ENCODE measurements at places on chromosomes 7 and 10.

DNA sequence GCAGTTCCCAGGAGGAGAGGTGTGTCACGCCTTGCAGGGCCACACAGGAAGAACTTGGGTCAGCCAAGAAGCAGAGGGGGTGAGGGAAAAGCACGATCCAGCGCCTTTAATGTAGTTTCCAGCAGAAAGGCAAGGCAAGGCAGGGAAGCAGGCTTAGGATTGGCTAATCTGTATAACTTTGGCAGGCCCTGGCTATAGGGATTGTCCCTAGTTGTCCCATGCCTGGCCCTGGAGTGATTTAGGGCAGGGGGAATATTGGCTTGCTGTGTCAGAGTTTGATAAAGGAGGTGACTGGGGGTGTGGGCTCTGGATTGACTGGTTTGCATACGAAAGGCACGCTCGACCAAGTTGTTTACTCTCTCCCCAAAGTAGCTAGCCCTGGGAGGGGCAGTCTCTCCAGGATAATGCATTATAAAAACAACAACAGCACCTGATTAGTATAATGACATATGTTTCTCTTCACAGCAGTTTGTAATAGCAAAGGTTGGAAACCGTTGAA, 44.5 kb downstream of the RBM28 start:
- no peak for DNase-seq

GRCh38 chr7:115572111-115572510, 458.5 kb downstream of the TFEC start:
- DNase-seq, result no peak

- DNase-seq, result peak; percentile 30
Observed at GRCh38 chr7:129376778-129377700, 57.2 kb upstream of the STRIP2 start.

- no peak for DNase-seq
Observed at GRCh38 chr10:91238191-91238590, 17.7 kb downstream of the PCGF5 start.

DNA sequence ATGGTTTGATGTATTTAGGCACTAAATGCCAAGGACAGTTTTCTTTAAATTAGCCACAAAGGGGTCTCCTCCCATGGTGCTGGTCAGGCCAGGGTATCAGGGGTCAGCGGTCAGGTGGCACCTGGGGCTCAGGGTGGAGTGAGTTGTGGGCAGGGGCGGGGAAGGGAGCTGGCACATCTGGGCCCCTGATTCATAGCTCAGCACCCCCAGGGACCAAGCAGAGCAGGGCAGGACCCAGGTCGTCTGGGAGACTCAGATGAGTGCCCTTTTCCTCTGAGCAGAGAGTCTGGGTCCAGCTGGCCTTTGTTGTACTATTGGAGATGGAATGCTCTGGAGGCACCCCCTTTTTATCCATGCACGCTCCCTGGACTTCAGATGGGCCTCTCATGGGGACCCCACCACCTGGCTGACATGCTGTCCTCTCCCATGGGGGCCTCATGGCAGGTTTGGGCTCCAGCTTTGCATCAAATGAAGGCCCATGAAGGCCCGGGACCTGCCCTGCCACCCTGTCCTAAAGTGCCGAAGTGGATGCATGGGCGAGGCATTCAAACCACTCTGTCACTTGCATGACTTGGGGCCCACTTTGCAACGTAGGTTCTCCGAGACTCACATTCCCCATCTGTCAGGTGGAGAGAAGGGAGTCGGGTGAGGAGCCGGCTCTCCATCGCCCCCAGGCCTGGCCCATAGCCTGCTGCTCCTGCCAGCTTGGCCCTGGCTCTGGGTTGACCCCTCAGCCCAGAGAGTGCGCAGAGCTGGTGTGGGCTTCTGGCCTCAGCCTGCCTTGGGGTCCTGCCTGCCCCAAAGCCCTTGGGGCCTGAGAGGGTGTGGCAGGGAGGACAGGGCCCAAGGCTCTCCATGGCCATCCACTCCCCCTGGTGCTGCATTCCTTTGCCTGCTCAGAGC, 66.4 kb downstream of the RAMP3 start:
- no peak for DNase-seq

DNA sequence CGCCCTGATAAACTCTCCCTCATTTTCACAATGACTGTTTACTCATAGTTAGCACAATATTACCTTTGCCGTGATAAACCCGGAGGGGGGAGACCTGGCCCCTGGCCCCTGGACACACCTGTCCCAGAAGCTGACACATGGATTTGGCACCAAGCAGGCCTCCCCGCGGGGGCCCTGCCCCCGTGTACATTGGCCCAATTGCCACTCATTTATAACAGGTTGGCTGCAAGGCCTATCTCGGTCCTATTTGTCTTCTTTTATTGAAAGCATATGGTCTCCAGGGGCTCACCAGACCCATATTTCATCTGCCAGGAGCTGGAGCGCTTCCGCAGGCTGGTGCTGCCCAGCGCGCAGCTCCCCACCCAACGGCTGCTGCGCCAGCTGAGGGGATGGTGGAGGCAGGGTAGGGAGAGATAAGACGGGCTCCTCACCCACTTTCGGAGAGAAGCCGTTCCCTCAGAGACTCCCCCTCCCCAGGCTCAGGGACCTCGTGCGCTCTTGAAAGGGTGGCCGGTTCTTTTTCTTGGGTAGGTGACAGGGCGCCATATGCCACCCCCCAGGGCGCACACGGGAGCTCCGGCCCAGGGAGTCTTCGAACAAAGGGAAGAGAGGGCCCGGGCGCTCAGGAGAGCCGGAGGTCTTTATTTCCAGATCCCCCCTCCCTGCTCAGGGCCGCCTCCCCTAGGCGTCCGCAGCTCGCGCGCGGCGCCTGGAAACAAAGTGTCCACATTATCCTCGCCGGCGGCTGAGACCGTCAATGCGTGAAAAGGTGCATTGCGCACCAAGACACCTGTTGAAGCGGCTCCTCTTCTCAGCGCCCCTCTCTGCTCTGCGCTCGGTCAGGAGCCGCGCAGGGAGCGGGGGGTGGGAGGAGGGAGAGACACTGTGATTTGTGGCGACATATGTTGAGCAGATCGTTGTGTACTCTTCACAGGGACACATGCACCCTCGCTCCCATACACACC, 4.3 kb upstream of the NEUROG3 start:
- DNase-seq, result no peak

DNA sequence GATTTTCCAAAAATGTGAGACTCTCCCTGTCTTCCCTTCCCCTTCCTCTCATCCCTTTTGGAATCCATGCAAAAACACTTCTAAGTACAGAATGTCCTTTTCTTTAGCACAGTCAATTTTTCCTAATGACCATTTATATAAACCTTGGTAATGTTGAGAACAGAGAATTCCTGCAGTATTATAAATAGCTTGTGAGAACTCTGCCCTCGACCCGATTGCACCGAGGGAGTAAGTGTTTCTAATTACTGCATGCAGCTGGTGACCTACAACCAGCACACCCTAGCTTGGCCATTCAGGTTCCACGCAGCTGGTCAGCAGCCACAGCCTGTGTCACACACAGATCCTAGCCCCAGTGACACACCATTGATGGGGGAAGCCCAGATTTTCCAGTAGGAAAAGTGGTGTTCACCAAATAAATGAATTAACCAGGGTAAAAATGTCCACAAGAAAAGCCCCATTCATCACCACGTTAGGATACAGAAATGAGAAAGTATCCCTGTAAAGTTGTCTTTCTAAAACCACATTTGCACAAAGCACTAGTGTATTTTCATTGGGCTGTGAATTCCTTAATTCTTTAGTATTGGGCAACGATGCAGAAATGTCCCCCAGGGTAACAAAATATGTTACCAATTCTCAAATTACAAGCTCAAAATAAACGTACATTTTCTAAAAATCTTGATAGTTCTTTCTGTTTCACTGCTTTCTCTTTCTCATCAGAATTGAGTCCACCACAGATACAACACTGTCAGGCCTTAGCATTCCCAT, 499.0 kb upstream of the KLF6 start:
- peak; percentile 75 for DNase-seq

DNA sequence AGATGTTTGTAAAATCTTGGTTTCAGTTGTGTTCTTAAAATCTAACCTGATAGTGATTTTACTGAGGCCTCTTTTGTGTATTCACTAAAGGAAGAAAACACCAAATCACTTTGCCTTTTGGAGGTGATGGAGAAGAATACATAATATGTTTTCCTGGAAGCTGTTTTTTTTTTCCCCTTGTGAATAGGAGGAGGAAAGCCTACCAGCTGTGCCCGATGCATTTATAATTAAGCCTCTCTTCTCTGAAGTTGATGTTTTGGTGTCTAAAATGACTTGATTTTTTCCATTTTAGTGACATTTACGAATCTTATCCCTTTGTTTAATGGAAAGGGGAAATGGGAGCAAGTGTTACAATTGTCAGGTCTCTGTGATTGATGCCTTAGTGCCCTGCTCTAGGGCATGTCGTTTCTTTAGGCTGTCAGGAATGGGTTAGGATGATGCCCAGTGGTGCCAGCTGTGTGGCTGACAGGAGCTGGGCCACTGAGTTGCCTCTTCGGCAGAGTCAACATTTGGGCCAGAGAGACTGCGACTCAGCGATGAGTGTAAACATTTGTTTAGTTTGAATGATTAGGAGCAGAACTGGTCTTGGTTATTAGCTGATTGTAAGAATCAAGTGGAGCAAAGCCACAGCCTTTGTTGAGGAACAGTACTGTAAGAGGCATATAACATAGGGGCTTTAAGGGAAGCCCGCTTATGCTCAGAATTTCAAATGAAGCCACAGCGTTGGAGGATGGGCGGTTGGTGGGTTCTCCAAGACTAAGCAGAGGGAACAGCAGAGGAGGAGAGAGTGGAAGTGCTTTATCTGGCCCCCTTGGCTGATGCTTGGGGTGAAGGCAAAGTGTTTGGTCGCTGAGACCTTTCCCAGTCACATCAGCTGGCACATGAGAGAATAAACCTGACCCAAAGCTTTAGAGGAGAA, 81.6 kb downstream of the CDK14 start:
- no peak for DNase-seq

DNA sequence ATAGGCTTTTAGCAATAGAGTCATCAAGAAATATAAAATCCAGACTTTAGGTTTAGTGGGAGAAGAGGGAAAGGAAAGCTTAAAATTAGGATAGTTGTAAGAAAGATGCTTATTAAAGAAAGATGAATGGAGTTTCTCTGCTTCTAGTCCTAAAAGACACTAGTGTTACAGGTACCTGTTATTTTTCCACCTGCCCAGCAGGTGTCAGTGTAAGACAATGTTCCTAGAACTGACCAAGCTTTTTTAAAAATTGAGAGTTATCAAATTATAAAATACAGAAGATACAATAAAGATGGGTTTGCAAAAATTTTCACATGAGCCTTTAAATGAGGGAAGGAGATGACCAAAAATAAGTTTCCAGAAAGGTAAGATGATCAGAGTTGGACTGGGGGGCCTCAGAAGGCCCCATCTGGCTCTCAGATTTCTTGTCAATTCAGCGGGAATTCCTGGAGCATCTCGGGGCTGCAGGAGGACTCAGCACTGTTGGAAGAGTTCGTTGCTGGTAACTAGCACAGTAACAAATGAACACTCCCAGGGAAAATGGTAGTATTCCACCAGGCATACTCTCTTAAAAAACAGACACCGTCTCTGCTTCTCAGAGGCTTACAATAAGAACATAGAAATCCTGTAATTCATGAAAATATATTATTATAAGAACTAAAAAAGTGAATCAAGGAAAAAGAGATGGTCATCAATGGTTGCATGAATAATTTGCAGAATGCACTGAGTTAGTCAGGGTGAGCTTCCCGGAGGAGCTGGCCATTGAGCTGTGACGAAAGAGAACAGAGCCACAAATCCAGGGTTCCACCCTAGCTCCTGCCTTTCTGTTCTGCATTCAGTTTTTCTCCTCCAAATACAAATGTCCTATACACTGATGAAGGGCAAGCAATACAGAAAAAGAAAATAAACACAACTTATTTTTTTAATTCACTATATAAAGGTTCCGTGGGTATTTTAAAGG, 71.8 kb upstream of the PIK3CG start:
- DNase-seq, result no peak

DNA sequence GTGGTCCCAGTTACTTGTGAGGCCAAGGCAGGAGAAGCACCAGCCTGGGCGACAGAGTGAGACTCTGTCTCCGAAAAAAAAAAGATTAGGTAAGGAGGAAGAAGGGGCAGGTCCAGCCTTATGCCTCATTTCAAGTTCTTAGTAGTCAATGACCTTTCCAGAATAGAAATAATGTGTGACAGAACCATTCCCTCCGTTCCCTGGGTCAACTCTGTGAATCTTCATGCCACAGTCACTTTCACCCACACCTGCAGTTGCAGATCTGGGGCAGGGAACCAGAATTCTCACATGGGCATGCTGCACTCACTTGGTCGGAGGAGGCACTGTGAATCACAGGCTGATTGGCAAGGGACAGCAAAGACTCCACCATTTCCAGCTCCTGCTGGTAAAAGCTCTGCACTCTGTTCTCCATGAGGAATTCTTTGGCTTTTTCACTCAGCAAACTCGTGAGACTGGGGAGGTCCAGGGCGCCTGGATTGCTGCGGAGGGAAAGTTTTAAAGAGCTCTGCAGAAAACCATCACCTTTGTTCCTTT, 20.7 kb downstream of the STN1 start:
- no peak for DNase-seq

- DNase-seq, result peak; percentile 60
Observed at GRCh38 chr10:90306187-90306586, 551.7 kb downstream of the HTR7 start.

DNA sequence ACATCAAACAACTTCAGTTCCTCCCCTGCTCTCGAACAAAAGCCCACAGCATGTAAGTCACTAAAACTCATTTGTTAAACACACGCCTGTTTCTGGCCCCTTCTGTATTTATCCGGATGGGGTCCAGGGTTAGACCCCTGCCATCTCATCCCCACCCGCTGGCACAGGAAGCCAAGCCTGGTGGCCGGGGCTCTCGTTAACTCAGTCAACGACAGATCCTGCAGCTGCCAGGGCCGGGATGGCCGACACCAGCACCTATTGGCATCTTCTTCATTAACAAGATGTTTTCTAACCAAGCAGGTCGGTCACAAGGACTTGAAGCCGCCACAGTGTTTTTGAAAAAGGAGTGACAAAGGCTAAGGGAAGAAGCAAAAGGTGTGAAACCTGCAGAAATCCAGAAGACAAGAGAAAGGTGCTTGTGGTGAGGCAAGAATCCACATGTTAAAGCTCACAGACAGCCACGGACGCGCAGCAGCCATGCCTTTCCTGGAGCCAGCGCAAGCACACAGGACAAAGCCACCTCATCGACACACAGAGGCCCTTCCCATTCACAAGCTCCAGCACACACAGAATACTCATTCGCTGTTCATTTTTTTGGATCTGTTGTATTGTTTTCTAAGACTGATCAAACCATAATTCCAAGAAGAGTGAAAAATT, 202.7 kb downstream of the DIP2C start:
- DNase-seq, result no peak
